H7 (cell line): ENCODE measurements at places on chromosomes 7 and 10.
A peak's percentile ranks its signal among the peaks of the same experiment; 100 is the strongest.

DNA sequence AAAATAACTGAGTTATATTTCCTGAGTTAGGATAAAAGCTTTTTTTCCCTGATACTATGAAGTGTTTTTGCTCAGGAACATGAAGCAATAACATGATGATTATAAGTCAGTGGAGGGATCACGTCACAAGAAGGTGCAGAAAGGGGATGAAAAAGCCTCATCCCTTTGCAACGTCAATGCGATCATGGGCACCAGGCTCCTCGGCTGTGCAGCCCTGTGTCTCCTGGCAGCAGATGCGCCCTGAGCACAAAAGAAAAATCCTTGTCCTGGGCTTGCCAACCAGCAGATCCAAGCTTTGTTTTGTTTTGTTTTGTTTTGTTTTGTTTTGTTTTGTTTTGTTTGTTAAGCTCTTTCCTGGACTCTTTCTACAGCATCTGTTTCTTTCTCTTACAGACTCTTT is 103.5 kb upstream of the PRSS1 start:
- no peak for DNase-seq

- no peak for DNase-seq
These were observed 1.8 kb downstream of the SLK start for GRCh38 chr10:103968441-103969391.

DNA sequence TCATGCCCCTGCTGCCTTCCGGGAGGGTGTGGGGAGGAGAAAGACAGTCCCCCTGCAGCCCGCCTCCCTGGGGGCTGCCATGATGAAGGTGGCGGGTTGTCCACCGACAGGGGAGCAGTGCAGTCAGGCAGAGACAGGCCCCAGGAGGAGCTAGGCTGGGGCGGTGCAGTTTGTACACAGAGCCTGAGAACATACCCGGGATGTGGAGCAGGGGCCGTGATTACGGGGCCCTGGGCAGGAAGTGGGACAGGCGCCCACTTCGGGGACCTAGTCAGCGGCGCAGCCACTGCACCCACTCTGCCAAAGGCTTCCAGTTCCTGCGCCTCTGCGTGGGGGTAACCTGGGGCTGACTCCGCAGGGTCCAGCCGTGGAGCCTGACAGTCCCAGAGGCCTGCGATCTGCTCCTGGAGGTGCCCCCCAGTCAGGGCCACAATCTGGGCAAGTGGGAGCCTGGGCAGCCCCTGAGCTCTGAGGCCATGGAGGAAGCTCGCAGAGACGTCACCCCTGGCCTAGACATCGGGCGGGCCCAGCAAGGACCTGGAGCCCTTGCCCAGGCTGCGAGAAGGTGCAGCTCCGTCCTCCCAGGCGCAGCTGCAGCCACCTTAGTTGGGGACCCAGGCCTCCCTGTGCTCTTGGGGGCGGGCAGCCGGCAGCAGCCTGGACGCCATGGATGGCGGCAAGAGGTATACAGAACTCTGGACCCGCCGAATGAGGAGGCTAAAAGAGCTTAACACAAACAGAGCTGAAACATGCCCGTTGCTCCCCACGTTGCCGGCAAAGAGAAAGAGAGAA is 1356.8 kb downstream of the XPNPEP1 start:
- no peak for DNase-seq

- no peak for DNase-seq
These were observed 35.0 kb upstream of the SRI start for GRCh38 chr7:88254721-88255424.

DNA sequence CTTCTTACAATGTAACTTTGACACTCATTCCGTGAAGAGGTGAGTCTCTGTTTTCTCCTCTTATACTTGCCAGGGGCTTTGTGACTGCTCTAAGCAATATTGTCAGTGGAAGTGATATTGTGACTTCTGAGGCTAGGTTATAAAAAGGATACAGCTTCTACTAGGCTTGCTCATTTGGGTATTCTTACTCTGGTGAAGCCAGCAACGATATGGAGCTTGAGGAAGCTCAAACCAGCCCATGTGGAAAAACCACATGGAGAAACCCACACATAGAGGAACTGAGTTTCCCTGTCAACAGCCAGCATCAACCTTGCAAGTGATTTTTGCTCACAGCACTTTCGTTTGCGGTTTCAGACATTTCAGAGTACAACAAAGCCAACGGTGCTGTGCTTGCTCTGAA is 149.6 kb upstream of the SEMA3E start:
- DNase-seq = no peak

- DNase-seq = no peak
These were observed 255.7 kb downstream of the THSD7A start for GRCh38 chr7:11576310-11576709.

GRCh38 chr7:110204527-110204926 is 886.4 kb upstream of the LRRN3 start:
- DNase-seq = peak; percentile 26

- DNase-seq = no peak
These were observed 130.4 kb upstream of the AUTS2 start for GRCh38 chr7:69467826-69468225.
